ENCODE measurements at places on chromosomes 7 and 10. TPM values are rescaled to one million over a fixed set of nuclear protein-coding genes. Genes with fewer than 3 reads are reported as not detected.
A peak's percentile ranks its signal among the peaks of the same experiment; 100 is the strongest.

DNA sequence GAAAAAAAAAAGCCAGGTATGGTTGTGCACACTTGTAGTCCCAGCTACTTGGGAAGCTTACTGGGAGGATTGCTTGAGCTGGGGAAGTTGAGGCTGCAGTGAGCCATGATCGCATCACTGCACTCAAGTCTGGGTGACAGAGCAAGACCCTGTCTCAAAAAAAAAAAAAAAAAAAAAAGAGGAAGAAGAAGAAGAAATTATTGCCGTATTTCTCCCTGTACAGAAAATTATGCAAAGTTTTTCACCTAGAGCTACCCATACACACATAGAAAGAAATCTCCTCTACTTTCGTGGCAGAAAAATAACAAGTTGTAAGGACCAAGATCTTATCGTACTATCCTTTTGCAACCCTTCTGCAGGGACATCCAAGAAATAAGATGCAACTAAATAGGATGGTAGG lies 25.5 kb downstream of the AKR1B1 start:
- DNase-seq: no peak

LRRN3 gene
- 1.1 TPM for total RNA-seq

DNA sequence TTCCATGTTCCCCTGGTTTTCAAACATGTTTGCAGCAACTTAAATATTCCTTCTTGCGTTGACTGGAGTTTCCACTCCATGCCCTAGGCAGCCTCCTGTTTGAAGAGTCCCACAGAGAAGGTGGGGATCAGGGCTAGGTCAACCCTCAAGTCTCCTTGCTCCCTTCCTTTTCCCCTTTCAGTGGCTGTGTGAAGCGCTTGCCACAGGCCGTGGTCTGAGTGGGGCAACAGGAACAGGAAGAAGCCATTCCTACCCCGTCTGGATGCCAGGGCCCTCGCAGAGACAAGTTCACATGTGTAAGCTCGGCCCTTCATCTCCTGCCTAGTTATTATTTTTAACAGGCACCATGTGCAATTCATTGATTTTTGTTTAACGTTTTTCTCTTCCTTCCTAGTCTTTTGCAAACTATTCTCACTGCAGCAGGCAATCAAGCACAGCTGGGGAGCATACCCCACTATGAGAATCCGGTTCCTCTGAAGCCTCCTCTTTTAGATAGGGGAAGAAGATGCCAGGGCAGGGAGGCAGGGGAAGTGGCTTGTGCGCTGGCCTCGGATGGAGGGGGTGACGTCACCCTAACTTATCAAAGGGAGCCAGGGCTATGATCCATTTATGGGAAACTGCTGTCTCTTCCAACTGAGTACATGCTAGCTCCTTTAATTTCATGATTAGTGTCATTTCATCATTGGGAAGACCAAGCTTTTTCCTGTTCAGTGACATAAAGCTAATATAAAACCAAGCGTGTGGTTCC lies 64.2 kb downstream of the PRLHR start:
- DNase-seq: no peak

BMPER gene
- total RNA-seq: 0.60 TPM

GRCh38 chr10:130790339-130790738 lies 521.2 kb downstream of the TCERG1L start:
- no peak for DNase-seq

- no peak for DNase-seq
These were observed 139.8 kb upstream of the TNS3 start for GRCh38 chr7:47721670-47722069.

DNA sequence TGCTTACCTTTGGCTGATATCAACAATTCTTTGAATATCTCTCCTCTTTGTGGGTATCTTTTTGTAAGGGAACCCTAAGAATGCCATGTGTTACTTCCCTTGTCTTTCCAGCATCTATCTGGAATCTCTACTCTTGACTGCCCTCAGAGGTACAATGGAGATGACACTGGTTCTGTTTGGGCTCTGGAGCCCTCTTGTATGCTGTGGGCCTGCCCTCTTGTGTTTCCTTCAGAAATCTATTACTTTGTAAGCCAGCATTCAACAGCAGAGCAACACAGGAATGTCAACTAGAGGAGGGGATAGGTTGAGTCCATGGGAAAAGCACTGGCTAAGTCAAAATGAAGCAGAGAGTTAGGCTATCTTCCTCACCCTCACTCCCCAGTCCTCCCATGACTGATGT lies 142.3 kb downstream of the XPNPEP1 start:
- DNase-seq: no peak

PNLIPRP3 gene
- total RNA-seq: not detected

GRCh38 chr10:79361726-79362397 lies 14.6 kb downstream of the PPIF start:
- no peak for DNase-seq

DNA sequence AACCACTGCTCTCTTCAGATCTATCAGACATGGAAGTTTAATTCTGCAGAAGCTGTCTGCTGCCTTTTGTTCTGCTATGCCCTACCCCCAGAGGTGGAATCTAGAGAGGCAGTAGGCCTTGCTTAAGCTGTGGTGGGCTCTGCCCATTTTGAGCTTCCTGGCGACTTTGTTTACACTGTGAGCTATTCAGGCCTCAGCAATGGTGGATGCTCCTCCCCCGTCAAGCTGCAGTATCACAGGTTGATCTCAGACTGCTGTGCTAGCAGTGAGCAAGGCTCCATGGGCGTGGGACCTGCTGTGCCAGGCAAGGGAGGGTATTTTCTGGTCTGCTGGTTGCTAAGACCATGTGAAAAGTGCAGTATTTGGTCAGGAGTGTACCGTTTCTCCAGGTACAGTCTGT lies 45.1 kb upstream of the CDK14 start:
- DNase-seq: no peak

GRCh38 chr10:37684765-37685164 lies 172.6 kb downstream of the ZNF248 start:
- DNase-seq: no peak

DNA sequence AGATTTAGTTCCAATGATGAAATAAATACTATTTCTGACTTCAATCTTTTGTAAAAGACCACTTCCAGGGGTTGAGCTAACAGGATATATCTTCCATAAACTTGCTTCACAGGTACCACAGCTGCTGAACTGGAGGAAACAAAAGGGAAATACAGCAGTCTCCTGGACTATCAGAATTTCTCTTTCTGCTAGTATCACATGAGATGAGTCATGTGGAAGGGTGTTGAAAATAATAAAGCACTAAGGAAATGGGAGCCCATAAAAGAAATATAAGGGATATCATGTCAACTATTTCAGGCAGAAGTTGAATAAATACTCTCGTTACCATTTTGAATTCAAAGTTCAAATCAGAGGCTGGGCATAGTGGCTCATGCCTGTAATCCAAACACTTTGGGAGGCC lies 250.3 kb upstream of the NFE2L3 start:
- no peak for DNase-seq

DNA sequence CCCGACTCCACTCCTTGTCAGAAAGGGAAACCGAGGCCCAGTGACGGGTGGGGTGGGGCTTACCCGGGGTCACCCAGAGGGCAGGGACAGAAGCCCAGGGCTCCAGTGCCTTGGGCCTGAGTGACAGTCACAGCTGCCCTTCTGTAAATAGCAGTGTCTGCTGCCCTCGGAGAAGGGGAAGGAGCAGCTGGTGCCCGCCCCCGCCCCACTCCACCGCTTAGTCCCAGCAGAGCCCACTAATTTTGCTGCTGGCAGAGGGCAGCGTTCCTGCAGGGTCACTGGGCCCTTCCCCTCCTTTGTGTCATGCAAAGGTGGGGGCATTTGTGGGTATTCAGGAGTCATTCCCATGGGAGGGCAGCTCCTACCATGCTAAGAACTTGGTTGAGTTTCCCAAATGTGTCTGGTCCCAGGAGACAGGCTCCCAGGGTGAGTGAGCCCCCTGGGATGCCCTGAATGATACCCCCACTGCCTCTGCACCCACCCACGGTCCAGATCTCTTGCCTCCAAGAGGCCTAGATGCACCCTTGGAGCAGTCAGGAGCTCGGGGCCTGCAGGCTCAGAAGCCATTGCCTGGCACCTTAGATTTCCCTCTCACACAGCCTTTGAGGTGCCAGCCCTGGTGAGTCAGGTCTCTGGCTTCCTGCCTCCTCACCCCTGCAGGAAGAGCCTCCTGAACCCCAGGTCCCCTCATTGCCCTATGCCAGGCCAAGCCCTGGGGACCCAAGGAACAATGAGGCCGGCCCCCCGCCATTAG lies 17.2 kb downstream of the SH2B2 start:
- DNase-seq: no peak

SPDYE6 gene
- not detected for total RNA-seq

GRCh38 chr10:110845756-110846620 lies 25.7 kb upstream of the PDCD4 start:
- no peak for DNase-seq

GRCh38 chr7:95373323-95373722 lies 22.9 kb downstream of the PON3 start:
- no peak for DNase-seq

GRCh38 chr10:29009464-29009863 lies 279.4 kb upstream of the LYZL1 start:
- DNase-seq: no peak

ITPRID1 gene
- total RNA-seq: not detected

- peak; percentile 44 for DNase-seq
These were observed 171.2 kb downstream of the ARHGAP21 start for GRCh38 chr10:24552346-24553016.

DNA sequence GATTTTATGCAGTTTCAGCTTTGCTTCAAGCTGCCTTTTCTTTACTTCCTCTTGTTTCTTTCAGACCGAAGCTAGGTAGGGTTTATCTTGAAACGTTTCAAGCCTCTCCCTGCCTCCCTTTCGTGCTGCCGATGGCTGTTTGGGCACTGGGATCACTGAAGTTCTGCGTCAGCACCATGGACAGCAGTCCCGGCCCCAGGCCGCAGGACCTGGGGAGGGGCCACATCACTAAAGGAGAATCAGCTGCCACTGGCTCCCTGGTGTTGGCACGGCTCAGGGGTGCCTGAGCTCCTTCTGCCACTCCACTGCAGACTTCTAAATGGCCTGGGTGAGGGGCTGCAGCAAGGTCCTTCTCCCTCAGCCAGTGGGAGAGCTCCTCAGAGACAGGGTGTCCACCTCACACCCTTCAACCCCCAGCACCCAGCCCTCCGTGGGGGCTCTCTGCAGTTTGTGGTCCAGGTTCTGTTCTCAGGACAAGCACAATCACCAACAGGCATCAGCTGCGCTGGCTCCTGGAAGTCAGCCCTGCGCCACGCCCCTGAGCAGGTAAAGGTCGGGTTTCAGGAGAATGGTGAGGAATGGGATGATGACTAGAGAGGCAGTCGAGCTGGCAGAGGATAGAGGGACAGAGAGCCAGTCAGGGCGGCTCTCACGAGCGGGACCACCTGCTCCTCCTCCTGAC lies 387.2 kb downstream of the TCERG1L start:
- peak; percentile 84 for DNase-seq

DNA sequence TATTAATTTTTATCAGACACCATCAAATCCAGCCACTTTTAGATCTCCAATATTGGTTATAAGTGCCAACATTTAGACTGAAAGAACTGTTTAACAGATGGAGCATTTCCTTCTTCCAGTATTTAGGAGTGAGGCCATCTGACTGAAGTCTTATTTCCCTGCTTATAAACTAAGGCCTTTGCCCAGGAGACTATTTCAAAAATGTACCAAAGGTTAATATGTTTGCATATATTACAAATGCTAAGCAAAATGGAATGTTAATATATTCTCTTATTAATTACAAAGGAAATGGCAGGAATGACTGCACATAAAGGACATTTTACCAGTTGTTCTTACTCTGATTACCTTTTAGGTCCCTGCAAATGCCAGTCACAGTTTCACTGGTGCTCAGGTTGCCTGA lies 238.9 kb upstream of the PLXNA4 start:
- peak; percentile 43 for DNase-seq

DNA sequence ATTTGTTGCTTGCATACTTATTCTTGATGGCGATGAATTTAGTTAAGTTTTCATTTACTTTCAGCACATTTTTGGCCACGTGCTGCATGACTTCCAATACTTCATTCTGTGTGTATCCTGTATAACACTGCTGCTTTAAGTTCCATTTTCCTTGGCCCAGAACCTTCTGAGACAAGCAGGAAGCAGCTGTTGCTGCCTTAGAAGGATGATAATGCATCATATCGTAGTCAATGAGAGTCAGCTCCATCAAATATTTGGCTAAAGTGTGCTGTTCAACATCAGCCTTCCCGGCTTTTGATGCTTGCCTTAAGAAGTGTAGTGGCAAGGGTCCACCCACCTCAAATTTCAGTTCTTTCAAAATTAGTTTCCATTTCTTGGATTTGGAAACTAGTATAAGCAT lies 59.2 kb upstream of the GLCCI1 start:
- DNase-seq: no peak

- no peak for DNase-seq
These were observed 63.2 kb upstream of the AGR3 start for GRCh38 chr7:16944936-16945335.

GRCh38 chr7:45160417-45160881 lies 2.9 kb downstream of the RAMP3 start:
- no peak for DNase-seq

GRCh38 chr7:107711301-107711700 lies 32.6 kb upstream of the CBLL1 start:
- DNase-seq: no peak

GRCh38 chr7:47326220-47326619 lies 255.7 kb downstream of the TNS3 start:
- DNase-seq: peak; percentile 45

ENO4 gene
- 1.2 TPM for total RNA-seq

LOXL4 gene
- 15.1 TPM for total RNA-seq

DNA sequence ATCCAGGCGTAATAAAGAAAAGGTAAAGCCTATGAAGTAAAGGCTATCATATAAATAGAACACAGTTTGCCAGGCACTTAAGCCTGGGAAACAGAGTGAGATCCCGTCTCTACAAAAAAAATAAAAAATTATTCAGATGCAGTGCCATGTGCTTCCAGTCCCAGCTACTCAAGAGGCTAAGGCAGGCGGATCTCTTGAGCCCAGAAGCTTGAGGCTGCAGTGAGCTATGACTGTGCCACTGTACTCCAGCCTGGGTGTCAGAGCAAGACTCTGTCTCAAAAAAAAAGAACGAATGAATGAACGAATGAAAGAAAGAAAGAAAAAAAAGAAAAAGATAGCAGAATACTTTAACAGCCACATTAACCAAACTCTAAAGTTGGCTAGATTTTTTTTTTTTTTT lies 67.2 kb upstream of the MRLN start:
- no peak for DNase-seq

- peak; percentile 40 for DNase-seq
These were observed 6.7 kb downstream of the PRKAG2 start for GRCh38 chr7:151869968-151870918.
